MCF 10A (cell line): ENCODE measurements at places on chromosomes 6 and 20.

DNA sequence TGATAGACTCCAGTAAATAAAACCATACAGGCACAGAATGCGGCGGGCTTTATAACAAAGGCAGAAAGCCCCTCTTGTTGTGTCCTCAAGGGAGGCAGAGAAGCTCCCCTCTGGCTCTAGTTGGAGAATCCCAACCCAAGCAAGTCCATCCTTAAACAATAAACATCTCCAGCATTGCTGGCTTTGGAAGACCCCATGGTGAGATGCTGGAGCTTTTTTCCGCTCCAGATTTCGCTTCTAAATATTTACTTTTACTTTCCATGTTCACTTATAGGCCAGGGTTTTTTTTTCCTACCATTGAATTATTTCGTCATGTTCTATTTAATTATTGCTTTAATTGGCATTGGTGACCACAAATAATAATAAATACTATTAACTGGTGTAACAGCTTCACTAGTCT is 176.2 kb downstream of the MTHFD1L start:
- no peak for DNase-seq

DNA sequence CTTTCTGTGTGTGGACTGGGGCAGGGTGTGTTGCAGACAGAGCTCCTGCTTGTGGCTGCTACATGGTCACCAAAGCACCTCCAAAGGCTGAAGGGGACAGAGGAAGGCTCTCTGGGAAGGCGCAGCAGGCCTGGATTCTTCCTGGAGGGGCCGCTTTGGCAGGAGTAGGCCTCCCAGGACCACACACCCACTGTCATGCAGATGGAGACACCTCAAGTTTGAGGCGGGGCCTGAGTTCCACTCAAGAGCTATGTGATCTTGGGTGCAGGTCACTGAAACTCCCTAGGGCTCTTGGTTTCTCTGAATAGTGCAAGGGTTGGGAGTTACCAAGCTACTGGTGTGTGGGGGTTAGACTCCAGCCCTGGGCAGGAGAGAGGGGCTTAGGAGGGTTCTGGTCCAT is 27.9 kb downstream of the EFCAB8 start:
- DNase-seq: no peak

- DNase-seq: peak; percentile 83
These were observed 5.8 kb upstream of the BFSP1 start for GRCh38 chr20:17536944-17537444.

- DNase-seq: no peak
These were observed 64.5 kb upstream of the PMEPA1 start for GRCh38 chr20:57774111-57774880.

- DNase-seq: peak; percentile 49
These were observed 286.6 kb downstream of the TENT5A start for GRCh38 chr6:81465859-81466258.

DNA sequence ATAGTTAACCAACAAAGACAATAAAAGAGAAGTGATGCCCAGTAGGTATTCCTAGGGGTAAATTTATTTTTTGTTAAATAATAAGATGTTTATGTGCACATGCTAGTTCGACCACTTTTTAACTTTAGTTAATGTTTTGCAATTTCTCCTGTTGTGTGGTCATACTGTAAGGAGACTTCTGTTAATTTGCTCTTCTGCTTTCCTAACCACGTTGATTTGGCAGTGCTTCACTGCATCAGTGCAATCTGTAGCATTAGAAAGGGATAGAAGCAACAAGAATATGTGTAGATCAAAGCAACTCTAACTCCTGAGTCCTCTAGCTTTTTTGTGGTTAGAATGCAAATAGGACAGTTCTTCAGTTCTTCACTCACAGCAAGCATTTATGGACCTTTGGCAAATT is 13.9 kb downstream of the MYB start:
- DNase-seq: no peak

DNA sequence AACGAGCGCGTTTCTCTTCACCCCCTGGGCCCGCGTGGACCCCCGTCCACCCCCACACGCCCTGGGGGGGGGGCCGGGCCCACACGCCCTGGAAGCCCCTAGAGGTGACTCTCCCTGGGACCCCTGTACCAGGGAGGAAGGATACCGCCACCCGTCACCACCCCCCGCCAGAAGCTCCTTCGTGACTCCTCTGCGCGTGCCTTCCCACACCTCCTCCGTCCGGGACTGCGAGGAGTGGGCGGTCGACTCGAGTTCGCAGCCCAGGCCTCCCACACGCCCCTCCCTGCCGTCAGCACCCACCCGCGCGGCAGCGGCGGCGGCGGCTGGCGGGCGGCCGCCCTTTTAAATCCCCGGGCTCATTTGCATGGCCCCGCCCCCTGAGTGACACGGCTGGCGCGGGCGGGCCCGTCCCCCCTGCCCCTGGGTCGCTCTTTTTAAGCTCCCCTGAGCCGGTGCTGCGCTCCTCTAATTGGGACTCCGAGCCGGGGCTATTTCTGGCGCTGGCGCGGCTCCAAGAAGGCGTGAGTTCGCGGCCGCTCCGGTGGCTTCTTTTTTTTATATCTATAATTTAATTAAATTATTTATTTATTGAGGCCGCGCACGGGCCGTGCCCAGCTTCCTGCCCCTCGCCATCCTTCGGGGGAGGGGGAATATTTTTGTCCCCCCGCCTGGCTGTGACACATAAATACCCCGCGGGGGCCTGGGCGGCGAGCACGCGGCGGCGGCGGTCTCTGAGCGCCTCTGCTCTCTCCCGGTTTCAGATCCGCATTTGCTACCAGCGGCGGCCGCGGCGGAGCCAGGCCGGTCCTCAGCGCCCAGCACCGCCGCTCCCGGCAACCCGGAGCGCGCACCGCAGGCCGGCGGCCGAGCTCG is at the start of gene HMGA1:
Gene HMGA1, plus strand, starts transcription at position 431 of the 873 bp plus-strand sequence. CDS start 3,908 bp downstream, outside the sequence.
- peak; percentile 92 for DNase-seq

DNA sequence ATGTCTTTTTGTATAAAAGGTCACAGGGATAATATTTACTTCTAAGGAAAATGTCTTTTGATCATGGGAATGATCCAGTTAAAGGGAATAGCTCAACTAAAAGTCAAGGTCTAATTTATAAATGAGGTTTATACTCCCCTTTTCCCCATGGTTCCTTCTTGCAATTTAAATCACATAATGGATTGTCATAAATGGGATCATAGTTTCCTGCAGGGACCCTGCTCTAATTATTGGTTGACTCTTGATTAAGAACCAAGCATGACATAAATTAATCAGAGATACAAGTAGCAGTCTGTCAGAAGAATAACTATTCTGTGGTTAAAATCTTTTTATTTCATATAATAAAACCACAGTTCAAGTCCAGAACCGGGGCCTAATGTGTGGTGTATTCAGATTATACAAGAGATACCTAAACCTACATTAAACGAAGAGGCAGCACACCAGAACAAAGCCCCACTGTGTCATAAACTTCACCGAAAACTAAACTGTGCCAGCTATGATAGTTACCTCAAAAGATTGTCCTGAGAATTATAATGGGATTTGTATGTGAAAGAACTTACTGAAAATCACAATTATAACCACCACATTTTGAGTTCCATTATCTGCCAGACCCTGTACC is 43.0 kb upstream of the CD83 start:
- DNase-seq: no peak

DNA sequence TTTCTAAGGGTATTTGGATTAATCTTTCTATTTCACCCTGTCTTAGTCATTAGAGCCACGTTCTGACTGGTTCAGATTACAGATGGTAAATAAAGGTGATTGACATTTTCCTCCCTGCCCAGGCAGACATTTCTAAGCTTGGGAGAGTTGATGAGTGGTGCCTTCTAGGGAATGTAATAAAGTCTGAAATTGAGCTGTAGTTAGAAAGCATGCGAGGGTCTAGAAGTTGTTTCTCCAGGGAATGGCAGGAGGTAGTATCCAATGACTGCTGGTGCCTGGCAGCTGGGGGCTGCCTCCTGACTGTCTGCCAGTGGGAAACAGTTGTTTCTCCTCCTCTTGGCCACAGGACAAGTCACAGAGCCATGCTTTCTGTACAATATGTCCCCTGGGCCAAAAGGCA is 14.6 kb downstream of the EDN3 start:
- no peak for DNase-seq

GRCh38 chr6:162702446-162702845 is 25.1 kb downstream of the PRKN start:
- DNase-seq: no peak

DNA sequence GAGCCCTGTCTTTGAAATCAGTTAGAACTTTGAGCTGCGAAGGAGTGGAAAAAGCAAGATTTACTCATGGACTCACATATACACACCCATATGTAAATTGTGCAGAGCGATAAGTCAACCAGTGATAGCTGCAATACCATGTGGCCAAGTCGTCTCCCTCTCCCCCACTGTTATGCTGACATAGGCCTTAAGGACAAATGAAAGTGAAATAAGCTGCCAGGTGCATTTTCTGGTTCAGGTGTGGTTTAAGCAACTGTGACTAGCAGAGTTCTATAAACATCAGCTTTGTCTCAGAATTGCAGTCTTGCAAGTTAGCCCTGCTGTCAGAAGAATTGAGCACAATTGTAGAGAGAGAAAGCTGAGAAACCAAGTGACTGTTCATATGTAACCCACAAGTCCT is 9.6 kb downstream of the FAM83B start:
- DNase-seq: no peak

- DNase-seq: peak; percentile 51
These were observed 17.5 kb downstream of the C20orf173 start for GRCh38 chr20:35511814-35512420.

- DNase-seq: no peak
These were observed 23.1 kb downstream of the STK35 start for GRCh38 chr20:2124564-2125213.

DNA sequence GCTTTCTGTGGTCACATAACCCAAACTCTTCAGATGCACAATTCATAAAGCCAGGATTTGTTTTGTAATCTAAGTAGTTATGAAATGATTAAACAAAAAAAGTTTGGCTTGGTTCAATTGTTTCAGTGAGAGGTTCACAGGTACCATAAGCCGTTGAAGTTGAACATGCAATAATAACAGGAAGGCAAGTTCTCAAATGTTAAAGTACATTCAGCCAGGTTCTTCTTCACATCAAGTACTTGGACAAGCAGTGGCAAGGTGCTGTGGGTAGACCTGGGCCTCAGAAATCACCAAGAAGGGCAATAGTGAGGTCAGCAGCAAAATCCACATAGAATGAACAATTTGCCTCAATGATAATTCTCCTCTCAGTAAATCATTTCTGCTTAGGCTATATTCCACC is 175.5 kb downstream of the EPM2A start:
- DNase-seq: no peak

DNA sequence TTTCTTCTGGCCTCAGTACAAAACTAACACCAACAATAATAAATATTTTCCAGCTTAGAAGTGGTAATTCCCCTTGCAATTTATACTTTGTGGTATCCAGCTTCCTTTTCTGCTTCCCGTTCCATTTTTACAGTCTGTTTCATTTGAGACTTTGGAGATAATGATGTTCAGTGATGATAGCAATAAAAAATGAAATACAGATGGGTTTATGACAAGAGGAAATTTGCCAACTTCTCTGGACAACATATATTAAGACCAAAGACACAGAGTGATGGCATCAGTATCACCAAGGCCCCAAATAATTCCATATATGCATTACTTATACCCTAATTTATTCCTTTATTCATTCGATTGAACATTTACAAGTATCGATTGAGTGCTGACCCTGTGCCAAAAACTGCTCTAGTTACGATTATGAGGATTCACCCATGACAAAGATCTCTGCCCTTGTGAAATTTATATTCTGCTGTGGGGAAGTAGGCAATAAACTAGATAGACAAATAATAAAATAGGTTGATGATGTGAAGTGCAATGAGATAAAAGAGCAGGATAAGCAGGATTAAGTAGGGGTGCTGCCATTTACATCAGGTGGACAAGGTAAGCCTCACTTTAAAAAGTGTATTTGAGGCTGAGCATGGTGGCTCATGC is 18.1 kb upstream of the TASP1 start:
- no peak for DNase-seq

GRCh38 chr6:167298127-167298526 is 7.0 kb downstream of the UNC93A start:
- no peak for DNase-seq

- DNase-seq: peak; percentile 98
These were observed 121.4 kb downstream of the KIF13A start for GRCh38 chr6:17865798-17866725.

- peak; percentile 39 for DNase-seq
These were observed 19.9 kb upstream of the POPDC3 start for GRCh38 chr6:105199711-105200110.
